Stimulated activated CD8-positive, alpha-beta memory T cell treated with anti-CD3 and anti-CD28 coated beads, Interleukin-2, amount 100 ng/mL, for 48 hours (primary cell): ENCODE measurements at places on chromosomes 16 and 17.

- DNase-seq, result no peak
Measured at GRCh38 chr17:47898241-47898640, 2.2 kb downstream of the SP2 start.

- no peak for DNase-seq
Measured at GRCh38 chr17:61463316-61464129, 11.3 kb downstream of the TBX4 start.

GRCh38 chr17:38703742-38704605 is 1.1 kb upstream of the MLLT6 start:
- peak; percentile 79 for DNase-seq

GRCh38 chr16:80330803-80331202 is 210.0 kb upstream of the DYNLRB2 start:
- no peak for DNase-seq

GRCh38 chr17:27153005-27153404 is 140.9 kb upstream of the WSB1 start:
- no peak for DNase-seq

DNA sequence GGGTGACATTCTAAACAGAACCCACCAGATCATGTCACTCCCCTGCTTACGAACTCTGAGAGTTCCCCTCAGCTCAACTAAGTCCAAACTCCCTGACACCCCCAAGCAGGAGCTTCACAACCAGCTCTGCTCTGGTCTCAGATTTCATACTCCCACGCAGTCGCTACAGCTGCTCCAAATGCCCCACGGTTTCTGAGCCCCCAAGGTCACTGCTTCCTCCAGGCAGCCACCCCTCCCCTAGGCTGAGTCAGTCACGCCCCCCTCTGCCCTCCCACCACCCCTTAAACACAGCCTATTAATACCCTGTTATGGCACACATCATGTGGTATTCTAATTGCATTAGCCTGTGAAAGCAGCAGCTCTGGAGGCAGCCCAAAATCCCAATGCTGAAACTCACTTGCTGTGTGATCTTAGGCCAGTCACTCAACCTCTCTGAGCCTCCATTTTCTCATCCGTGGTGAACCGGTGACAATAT is 51.5 kb downstream of the GSG1L start:
- DNase-seq, result no peak

DNA sequence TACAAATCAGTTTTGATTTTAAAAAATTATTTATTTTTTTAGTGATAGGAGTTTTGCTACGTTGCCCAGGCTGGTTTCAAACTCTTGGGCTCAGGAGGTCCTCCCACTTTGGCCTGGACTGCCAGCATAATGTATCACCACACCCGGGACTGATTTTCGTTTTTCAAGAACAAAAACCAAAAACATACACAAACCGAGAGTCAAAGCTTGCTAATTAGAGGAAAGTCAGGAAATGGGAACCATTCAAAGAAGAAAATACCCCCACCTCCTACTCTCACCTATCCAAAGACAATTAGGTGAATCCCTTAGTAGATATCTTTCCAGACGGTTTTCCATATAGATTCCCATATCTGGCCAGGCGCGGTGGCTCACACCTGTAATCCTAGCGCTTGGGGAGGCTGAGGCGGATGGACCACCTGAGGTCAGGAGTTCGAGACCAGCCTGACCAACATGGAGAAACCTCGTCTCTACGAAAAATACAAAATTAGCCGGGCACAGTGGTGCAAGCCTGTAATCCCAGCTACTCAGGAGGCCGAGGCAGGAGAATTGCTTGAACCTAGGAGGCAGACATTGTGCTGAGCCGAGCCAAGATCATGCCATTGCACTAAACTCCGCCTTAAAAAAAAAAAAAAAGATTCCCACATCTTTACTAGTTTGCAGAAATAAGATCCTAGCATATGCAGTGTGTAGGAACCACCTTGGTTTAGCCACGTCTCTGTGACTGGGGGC is 883 bp upstream of the SPN start:
- no peak for DNase-seq

DNA sequence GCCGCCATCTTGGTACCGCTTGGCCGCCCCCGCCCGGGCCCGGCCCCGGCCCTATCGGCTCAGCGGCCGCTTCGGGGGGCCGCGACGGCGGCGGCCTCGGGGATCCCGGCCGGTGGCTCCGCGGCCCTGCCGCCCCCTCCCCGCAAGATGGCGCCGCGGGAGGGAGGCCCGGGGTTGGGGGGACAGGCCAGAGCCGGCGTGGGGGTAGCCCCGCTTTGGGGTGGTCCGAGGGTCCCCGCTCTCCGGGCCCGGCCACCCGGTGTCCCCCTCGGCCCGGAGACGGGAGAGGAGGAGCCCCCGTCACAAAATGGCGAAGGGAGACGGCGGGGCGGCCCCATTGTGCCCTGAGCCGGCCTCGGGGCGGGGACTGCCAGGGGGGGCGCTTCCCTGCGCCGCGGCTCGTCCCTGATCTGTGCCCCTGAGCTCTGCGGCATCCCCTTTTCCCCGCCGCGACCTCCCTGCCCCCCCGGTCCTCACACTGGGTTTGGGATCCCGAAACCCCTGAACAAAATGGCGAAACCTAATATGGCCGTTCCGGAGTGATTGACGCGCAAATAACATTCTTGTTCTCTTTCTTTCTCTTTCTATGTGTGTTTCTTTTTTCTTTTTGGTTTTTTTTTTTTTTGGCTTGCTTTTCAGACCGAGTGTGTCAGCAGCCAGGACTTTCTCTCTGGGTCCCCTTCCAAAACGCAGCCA is 986 bp downstream of the HAPSTR1 start:
- DNase-seq, result peak; percentile 30

- no peak for DNase-seq
Measured at GRCh38 chr17:66317629-66318028, 15.2 kb downstream of the PRKCA start.

- DNase-seq, result no peak
Measured at GRCh38 chr16:79714440-79714839, 113.9 kb upstream of the MAF start.

GRCh38 chr16:3479654-3480216 is 15.6 kb downstream of the C16orf90 start:
- no peak for DNase-seq

- no peak for DNase-seq
Measured at GRCh38 chr17:73973586-73974409, 229.7 kb upstream of the RPL38 start.
